Right lobe of liver (tissue), 6 donors: ENCODE measurements at places on chromosomes 3 and 15.

GRCh38 chr3:149604125-149604875, 53.5 kb downstream of the WWTR1 start:
- no peak for DNase-seq

DNA sequence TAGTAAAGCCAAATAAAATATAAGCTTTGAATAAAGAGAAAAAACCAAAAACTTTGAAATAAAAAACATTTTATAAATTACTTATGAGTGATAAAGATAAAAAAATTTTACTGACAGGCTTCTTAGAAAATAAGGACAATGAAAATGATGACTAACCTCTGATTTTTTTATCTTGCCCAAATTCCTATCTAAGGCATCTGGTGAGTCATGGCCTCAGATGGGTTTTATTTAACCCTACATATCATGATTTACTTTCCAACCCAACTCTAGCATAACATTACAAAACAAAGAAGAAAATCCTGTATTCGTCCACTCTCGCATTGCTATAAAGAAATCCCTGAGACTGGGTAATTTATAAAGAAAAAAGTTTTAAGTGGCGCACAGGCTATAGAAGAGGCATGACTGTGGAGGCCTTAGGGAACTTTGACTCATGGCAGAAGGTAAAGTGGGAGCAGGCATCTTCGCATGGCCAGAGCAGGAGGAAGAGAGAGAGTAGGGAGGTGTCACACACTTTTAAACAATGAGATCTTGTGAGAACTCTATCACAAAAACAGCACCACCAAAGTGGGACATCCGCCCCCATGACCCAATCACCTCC, 152.1 kb downstream of the NEK10 start:
- DNase-seq = no peak

- no peak for DNase-seq
Measured at GRCh38 chr3:129106320-129106719, 15.3 kb downstream of the RAB43 start.

DNA sequence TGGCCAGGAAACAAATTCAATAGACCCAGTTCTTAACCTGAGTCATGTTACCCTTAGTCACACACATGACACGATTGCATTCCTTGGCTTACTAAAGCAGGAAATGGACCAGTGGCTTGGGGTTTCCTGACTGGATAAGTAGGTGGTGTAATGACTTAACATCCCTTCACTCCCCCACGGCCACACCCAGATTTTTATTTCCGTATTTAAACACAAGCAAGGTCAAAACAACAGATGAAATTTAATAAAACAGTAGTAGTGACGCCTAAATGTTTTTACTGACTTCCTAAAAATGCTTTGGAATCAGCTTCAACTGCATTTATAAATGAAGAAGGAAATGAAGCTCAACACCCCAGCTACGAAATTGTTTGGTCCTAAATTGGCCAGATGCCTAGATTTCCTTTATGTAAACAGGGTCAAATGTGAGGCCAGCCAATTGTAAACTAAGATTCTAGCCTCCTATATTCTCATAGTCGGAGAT, 324.3 kb downstream of the CHST2 start:
- DNase-seq = no peak

GRCh38 chr15:49296258-49296657, 126.2 kb downstream of the GALK2 start:
- no peak for DNase-seq

DNA sequence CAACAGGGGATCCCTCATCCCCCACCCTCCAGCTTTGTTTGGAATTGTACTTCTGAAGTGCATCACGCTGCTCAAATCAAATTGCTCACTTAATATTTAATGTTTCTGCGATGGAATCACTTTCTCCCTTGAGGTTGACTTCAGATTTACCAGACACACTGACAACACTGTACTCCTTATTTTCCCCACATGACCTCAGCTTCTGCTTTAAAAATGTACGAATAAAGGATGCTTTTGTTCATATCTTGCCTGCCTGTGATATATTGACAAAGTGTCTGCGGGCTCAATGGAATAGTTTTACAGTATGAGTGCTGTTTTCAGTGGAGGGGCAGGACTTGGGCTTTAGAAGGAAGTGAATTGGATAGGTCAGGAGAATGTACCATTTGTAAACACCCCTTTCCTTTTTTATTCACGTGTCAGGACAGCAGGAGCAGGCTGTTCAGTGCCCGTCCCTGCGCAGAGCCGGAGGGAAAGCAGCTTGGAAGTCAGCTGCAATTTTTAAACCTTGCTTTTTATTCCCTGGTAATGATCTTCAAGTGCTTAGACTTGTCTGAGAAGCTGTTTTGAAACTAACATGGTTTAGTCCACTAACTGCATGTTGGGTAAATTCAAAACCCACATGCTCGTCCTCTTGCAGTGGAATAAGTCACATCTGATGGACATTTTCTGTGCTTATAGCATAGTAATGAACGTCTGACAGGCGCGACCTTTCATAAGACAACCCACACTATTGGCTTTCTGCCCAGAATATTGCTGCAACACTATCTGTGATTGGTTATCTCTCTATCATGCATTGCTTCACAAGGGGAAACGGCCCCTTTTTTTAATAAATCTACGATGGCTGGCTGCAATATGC, 29.9 kb downstream of the MBNL1 start:
- peak; percentile 80 for DNase-seq

DNA sequence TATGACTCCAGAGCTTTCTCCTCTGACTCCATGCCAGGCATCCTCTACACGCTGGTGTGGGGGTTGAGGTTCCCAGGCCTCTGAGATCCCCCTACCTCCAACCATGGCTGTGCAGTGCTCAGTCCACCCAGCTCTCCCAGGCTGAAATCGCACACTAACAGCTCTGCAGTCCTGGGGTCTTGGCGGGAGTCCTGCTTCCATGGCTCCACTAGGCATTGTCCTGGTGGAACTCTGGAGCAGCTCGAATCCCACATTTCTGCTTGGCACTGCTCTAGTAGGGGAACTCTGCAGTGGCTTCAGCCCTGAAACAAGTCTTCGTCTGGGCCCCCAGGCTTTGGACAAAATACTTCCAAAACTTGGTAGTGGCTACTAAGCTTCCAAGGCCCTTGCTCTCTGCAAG, 50.7 kb downstream of the ROPN1B start:
- no peak for DNase-seq

GRCh38 chr15:50458348-50459112, 34.3 kb downstream of the USP8 start:
- DNase-seq = no peak

DNA sequence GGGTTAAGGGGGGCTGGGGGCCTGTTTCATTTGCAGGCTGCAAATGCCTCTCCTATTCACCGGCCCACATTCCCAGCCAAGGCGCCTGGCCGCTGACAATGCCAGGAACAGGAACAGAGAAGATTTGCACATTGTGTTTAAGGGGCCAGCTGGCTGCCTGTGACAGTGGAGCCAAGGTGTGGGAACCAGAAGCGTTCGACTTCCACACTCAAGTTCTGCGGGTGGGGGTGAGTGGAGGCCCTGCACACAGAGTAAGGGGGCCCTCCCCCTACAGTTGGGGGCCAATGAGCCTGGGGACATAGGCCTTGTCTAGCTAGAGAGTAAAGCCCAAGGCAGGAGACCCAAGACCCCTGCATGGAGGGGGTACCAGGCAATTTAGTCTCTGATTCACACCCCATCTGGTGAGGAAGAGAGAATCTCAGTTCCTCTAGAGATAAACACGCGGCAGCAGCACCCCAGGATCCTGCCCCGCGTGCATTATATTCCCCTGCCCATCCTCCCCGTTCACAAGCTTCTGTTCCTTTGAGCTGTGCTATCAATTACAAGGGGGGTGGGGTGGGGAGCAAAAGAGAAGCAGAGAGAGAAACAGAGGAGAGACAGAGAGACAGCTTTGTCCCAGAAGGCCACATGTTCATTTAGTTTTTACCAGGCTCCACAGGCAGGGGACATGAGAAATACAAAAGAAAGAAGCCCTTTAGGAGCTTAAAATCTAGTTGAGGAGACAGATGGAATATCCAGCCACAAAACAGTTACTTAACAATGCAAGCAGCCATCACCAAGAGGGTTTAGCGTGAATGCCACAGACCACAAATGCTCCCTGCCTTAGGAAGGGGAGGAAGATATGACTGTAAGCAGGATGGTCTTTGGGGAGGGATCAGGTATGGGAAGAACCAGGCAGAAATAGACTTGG, 9.2 kb downstream of the IGDCC3 start:
- peak; percentile 35 for DNase-seq

DNA sequence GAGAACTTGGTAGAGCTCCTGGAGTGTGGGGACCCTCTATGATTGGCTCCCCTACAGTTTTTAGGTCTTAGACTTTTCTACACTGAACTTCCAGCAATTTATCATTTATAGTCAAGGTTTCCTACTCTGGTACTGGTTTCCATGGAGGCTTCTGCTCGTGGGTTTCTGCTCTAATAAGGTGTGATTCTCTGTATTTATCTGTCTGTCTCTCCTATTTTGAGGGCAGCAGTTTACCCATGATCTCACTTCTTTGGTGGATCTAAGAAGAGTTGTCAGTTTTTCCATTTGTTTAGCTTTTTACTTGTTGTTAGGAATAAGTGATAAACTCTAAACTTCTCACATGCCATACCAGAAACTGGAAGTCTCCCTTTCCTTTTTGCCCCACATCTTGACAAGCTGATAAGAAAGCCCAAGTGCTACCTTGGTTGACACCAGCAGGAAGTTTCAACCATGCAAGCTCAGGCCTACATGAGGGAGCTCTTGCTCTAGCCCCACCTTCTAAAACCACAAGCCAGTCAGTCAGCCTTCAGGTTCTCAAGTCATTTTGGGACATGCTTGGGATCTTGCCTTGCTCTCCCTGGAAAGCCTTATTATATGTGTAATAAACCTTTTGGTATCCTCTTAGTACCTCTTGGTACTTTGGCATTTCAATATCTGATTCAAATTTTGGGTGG, 10.0 kb downstream of the TIMMDC1 start:
- DNase-seq = no peak

GRCh38 chr3:15585111-15585845, 16.1 kb downstream of the HACL1 start:
- DNase-seq = no peak

DNA sequence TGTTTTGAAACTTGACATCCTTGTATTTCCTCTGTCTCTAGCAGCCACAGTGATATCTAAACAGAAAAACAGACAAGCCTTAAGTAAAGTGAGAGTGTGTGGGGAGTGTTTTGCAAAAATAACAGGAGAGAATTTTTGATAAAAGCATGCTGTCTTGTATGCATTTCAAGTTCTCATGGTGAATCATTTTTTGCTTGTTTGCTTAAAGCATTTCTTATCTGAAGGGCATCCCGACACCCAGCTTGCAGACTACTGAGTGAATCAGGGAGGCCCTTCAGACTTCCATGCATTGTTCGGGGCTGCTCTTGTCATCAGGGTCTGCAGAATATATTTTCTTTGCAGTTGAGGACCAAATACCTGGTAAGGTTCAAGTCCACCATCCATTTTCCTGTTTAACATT, 8.5 kb downstream of the CGNL1 start:
- DNase-seq = no peak

- no peak for DNase-seq
Measured at GRCh38 chr15:48636511-48636910, 9.0 kb downstream of the FBN1 start.

DNA sequence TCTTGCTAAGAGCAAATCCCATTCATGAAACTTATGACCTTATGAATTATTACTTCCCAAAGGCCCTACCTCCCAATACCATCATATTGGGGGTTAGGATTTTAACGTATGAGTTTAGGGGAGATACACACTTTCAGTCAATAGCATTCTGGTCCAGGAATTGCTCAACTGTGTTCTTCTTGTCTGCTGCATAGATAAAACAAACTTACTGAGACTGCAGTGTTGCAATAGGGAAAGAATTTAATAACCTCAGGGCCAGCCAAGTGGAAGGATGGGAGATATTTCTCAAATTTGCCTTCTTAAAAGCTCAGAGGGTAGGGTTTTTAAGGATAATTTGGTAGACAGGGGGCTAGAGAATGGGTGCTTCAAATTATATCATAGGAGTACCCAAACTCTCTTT, 625.8 kb downstream of the OTOL1 start:
- DNase-seq = no peak

- no peak for DNase-seq
Measured at GRCh38 chr15:58352026-58352929, 79.5 kb upstream of the LIPC start.
